ENCODE measurements at places on chromosomes 5 and 9.

- DNase-seq: no peak
Observed at GRCh38 chr9:25519286-25519685, 159.0 kb downstream of the TUSC1 start.

- DNase-seq: no peak
Observed at GRCh38 chr9:108323615-108324014, 532.2 kb downstream of the ACTL7B start.

DNA sequence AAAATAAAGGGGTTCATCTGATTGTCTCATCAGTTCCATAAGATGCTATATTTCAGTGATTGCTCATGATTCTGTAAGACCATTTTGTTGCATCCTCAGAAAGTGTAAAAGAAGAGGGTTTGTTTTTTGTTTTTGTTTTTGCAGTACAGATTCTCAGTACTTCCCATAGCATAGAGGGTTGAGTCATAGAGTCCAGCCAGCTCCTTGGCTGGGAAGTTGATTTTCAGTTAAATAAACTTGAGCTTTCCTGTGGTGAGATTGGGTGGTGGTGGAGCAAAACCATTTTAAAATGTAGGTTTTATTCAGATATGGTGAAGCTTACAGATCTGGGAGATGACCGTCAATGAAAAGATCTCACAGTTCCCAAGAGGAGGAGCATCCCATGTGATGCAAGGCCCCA, 48.2 kb downstream of the DAPK1 start:
- no peak for DNase-seq

- no peak for DNase-seq
Observed at GRCh38 chr9:68619636-68620035, 79.0 kb upstream of the TMEM252 start.

- no peak for DNase-seq
Observed at GRCh38 chr5:158139161-158139560, 280.2 kb upstream of the CLINT1 start.
